GM19239 (cell line): ENCODE measurements at places on chromosomes 12 and 14.

DNA sequence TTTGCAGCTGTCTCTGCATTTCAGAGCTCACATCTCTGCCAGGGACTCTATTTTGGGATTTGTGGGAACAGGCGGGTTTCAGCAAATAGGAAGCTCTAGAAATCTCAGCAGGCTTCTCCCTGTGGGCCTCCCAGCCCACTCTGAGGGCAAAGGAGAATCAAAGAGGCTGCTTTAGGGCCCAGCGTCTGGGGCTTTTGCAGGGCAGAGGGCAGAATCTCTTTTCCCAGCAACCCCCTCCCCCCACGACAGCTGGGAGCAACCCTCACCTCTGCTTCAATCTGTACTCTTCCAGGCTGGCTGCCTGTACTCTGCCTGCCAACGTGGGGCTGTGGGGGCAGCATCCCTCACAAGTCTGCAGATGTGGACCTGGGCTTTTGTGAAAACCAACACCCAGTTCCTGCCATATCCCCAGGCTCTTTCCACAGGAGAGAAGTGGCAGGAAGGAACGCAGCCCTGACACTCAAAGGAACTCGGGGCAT is 529.6 kb upstream of the TBX3 start:
- DNase-seq, result no peak

- DNase-seq, result no peak
Observed at GRCh38 chr12:47736877-47737676, 11.8 kb upstream of the ENDOU start.

GRCh38 chr12:80692114-80692513 is 15.3 kb upstream of the MYF6 start:
- DNase-seq, result no peak

DNA sequence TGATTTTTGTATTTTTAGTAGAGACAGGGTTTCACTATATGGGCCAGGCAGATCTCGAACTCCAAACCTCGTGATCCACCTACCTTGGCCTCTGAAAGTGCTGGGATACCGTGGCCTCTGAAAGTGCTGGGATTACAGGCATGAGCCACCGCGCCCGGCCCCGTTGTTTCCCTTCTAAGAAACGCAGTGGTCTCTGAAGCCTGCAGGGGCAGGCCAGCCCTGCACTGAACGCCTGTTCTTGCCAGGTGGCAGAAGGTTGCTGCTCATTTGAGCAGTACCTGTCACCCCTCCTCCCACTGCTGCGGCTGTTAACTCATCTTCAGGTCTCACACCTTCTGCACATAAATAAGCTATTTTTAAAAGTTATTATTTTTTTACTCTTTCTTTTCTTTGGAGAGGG is 24.3 kb downstream of the GPRC5A start:
- no peak for DNase-seq

DNA sequence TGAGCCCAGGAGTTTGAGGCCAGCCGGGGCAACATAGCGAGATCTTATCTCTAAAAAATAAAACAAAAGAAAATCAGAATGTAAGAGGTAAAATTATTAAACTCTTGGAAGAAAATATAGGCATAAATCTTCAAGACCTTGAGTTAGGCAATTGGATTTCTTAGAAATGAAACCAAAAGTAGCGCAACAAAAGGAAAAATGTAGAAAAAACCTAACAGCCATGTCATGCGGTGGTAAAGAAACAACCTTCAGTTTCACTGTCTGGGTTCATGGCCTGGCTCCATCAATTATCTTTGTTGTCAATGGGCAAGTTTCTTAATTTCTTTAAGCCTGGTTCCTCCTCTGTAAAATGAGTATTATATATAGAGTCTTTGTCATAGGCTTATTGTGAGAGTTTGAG is 5.6 kb upstream of the GCH1 start:
- no peak for DNase-seq

DNA sequence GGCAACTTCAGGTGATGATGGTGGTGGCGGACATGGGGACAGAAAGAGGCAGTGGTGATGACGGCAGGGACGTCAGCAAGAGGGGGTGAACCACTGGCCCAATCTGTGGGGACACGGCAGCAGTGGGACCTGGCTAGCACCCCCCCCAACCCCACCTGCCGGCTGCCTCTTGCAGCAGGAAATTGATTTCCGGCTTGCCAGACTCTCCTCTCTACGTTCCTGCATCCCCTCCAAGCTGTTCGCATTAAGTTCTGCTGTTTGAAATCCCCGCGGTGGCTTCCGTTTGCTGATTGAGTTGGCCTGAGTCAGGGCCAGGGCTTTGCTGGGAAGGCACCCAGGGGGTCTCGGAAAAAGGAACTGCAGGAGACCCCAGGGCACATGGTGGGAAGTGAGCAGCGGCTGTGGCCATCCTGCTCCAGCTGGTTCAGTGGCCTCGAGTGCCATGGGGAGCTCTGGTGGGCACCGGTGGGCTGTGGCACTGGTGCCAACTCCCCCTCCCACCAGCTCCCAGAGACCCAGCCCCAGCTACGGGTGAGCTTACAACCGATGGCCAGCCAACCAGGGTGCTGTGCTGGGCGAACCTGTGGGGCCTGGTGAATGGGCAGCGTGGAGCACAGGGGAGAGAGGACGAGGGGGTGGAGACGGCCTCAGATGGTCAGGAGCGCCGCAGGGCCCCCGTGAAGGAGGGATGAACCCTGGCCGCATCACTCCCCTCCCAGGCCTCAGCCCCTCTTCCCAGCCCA is 14.6 kb upstream of the NUDT14 start:
- DNase-seq, result no peak

DNA sequence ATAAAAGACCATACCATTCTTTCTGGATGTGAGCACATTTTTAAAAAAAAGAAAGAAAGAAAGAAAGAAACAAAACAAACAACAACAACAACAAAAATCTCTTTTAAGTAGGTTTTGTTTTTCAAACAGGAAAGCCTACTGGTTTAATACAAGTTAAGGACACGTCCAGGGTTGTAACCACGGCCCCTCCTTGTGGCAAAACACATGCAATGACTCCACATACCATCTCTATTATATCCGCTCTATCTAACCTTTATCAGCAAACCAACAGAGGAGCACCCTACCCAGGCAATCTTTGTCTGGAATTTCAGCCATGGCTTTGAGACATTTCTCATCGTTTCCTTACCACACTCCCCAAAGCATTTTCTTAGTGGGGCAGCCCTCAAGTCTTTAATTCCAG is 360.5 kb upstream of the TMPO start:
- DNase-seq, result no peak

DNA sequence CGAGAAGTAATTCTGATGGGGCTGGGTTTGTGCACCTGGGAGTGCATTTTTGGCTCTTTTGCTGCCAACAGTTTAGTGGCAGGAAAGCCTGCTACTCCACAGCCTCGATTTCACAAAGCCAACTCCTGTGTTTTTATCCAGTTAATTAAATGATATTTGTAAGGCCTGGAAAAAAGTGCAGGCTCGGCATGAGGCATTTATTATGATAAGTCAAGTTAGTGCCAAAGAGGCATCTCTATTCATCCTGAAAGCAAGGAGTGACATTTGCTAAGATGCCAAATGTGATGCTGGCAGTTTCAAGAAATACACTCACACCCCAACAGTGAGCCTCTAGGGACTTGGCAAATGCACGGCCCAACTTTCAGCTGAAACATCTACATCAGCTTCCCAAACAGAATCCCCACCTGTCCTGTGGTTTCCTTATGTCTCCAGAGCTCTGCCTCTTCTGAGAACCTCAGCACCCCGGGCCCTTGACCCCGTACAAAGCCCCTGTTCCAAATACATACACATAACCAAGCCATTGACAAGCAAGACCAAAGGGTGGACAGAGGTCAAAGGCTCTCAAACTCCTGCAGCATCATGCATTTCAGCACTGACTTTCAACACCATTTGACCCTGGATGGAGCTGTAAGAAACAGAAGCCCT is 955.1 kb upstream of the TMEM132C start:
- DNase-seq, result no peak

DNA sequence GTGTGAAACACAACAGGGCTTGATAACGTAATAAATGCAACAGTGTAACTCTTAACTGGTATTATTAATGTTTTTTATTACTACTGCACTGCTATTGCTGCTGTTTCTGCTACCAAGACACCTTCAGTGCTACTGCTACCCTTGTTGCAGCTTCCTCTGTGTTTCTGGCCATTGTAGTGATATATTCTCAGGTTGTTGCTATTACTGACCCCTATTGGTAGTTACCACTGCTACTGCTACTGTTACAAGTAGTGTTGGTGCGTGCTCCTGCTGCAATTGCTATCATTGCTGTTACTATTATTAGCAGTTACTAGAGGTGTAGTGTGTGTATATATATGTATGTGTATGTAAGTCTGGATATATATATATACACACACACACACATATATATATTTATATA is 87.2 kb upstream of the PTPRB start:
- DNase-seq, result no peak

DNA sequence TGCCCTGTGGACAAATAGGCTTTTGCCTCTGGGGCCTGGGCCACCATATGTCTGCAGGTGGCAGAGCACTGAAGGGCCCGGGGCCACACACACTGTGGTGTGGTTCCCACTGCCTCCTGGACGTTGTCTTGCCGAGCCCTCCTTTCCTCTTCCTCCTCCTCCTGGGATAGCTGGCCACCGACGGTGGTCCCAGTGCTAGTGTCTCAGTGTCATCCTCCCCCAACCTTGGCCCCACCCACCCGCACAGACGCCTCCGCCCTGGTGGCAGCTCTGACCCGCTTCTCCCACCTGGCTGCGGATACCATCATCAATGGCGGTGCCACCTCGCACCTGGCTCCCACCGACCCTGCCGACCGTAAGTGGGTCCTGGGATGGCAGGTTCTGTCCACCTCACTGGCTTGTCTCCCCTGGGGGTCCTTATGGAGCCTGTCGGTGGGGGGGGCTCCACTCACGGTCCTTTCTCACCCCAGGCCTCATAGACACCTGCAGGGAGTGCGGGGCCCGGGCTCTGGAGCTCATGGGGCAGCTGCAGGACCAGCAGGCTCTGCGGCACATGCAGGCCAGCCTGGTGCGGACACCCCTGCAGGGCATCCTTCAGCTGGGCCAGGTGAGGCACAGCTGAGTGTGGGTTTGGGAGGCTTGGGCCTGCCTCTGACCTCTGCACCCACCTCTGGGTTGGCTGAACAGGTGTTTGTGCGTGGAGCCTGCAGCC is 23.5 kb downstream of the HIP1R start:
- no peak for DNase-seq

DNA sequence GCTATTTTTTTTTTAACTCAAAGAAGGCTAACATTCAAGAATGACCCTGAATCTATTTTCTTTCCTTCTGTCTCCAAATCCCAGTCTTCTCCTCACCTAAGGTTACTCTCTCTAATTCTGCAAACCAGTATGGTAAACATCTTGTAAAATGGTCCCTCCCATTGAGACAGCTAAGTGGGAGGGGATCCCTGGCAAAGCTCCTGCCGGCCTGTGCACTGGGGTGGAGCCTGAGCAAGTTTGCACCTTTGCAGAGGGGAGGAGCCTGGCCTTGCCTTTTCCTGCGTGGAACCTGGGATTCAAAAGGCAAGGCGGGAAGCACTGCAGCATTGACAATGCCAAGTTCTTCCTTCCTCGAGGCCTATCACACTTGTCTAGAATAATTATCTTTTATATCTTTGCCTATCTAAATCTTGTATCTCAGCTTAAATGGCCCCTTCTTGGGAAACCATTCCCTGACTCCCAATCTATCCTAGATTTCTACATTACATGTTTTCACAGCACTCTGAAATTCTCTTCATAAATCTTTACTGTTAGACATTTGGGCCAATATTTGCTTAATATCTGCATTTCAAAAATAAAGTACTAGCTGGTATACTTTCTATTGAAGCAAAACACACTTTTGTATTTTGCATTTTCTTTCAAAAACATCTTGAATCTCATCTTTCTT is 83.0 kb downstream of the EPS8 start:
- DNase-seq, result no peak

- no peak for DNase-seq
Observed at GRCh38 chr14:85129921-85130320, 400.0 kb upstream of the FLRT2 start.

GRCh38 chr12:102793921-102794320 is 123.1 kb downstream of the PAH start:
- DNase-seq, result no peak

GRCh38 chr14:58415636-58416547 is 11.4 kb downstream of the TIMM9 start:
- no peak for DNase-seq
